ENCODE measurements at places on chromosomes 12 and 14. TPM values are rescaled to one million over a fixed set of nuclear protein-coding genes. Genes with fewer than 3 reads are reported as not detected.

Gene C12orf54
- not detected for total RNA-seq

DNA sequence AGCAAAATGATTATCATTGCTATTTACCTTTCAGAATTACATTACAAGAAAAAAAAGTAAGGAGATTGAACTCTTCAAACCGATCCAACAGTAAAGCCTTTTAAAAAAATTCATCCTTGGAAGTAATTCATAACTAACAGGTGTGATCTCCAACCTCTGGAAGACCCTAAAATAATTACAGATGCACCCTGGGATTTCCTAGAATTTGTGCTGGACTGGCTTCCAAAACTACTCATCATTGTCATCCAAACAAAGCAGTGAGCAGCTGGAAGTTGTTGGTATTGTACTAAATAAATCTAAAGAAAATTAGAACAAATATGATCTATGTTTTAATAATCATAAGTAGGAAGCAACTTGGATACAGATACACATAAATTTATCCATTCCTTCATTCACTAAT lies 1.9 kb upstream of the YBX3 start:
- H3K36me3 ChIP-seq: no peaks in the 10 kb centered on the region
- no peak overlapping the region for H3K4me3 ChIP-seq
- no peak overlapping the region for H3K27ac ChIP-seq
- H3K27me3 ChIP-seq: no peaks in the 10 kb centered on the region
- DNase-seq: no peak
- no peaks in the 10 kb centered on the region for H3K4me1 ChIP-seq

- no peaks in the 10 kb centered on the region for H3K36me3 ChIP-seq
- H3K4me1 ChIP-seq: no peaks in the 10 kb centered on the region
- H3K4me3 ChIP-seq: no peak overlapping the region
- no peak overlapping the region for H3K27ac ChIP-seq
- no peak for DNase-seq
Observed at GRCh38 chr12:113505941-113506340, 34.3 kb upstream of the LHX5 start.

DNA sequence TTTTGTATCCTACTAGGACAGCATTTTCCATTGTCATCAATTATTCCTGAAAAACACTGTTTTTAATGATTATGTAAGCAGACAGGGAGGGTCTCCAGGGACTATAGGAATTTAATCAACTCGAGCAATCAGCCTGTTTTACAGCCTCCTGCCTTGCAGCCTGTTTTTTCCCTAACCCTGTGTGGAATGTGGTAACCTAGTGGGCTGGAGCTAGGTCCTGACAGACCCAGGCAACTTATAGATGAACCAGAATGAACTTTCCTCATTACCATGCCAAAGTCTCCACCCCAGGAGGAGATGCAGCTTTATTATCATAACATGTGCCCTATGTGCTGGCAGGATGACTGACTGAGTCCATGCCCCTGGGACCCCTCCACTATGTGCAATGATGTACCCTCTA lies 375.1 kb downstream of the BMP4 start:
- no peak overlapping the region for H3K4me3 ChIP-seq
- no peak for DNase-seq
- H3K4me1 ChIP-seq: no peaks in the 10 kb centered on the region
- no peaks in the 10 kb centered on the region for H3K27me3 ChIP-seq
- no peak overlapping the region for H3K27ac ChIP-seq

- peaks cover 37% of the 10 kb centered on the region for H3K27me3 ChIP-seq
- H3K36me3 ChIP-seq: no peaks in the 10 kb centered on the region
- no peak overlapping the region for H3K27ac ChIP-seq
- no peak overlapping the region for H3K4me3 ChIP-seq
- DNase-seq: no peak
Observed at GRCh38 chr14:99284254-99285004, 12.4 kb upstream of the BCL11B start.

DNA sequence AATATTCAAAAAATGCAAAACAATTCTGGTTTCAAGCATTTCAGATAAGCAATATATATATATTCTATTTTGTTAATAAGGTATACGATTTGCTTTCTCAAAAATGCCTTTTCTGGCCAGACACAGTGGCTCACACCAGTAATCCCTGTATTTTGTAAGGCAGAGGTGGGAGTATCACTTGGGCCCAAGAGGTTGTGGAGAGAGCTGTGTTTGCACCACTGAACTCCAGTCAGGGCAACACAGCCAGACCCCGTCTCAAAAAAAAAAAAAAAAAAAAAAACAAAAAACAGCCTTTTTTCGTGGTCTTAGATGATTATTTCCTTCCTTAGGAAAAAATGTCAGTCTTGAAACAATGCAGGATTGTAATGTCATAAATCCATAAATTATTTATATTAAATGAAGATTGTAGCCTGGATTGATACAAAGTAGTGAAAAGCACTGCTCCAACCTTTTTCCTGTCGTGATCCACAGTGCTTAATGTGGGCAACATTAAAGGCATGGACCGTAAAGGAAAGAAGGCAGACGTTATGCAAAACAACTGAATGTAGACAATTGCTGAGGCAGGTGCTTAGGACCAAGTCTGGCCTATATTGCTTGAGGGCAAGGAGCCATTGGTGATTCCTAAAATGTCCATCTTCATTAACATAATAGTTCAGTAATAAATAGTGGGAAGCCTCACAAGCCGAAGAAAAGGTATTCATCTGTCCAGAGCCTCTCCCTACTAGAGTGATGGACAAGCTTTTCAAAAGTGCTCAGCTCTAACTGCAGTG lies 36.8 kb downstream of the RAD52 start:
- no peaks in the 10 kb centered on the region for H3K4me1 ChIP-seq
- no peak overlapping the region for H3K27ac ChIP-seq
- H3K27me3 ChIP-seq: no peaks in the 10 kb centered on the region
- no peak for DNase-seq
- no peak overlapping the region for H3K4me3 ChIP-seq
- peaks cover 4% of the 10 kb centered on the region for H3K36me3 ChIP-seq

DNA sequence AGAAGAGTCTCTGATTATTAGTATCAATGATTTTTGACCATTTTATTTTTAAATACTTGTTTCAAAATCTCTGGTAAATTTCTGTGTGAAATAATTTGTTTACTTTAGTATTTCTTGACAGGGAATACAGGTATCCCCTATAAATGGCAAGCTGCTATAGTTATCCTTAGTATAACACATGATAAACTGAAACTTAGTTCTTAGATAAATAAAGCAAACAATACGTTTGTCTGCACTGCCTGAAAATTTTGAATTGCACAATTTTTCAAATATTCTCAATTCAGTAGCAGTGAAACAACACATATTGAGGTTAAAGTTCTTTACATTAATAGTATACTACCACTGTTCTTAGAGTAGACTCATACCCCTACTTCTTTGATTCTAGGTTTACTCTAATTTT lies 26.9 kb downstream of the CNOT2 start:
- H3K27ac ChIP-seq: no peak overlapping the region
- H3K36me3 ChIP-seq: no peaks in the 10 kb centered on the region
- H3K4me1 ChIP-seq: no peaks in the 10 kb centered on the region
- H3K27me3 ChIP-seq: no peaks in the 10 kb centered on the region

DNA sequence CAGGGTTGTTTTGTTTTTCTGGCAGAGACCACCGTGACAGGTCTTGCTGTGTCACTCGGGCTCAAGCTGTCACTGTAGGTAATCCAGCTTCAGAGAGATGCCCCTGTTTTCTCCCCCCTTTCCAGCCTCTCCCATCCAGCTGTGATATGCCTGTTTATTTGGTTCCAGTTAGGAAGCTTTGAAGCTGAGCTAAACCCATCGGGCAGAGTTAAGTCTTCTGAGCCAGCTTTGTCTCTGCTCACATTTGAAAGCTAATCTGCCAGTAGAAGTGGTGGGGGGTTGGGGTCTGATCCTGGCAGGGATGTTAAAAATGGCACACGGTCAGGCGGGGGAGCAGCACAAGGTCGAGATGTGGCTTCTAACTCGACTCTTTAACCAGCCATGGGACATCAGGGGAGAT lies 130.0 kb downstream of the TSPAN9 start:
- no peaks in the 10 kb centered on the region for H3K27me3 ChIP-seq
- peaks cover 3% of the 10 kb centered on the region for H3K4me1 ChIP-seq
- no peaks in the 10 kb centered on the region for H3K36me3 ChIP-seq
- no peak for DNase-seq

Gene PRB2
- total RNA-seq: not detected

Gene OR11H12
- not detected for total RNA-seq

- H3K27ac ChIP-seq: no peak overlapping the region
- no peak overlapping the region for H3K4me3 ChIP-seq
- H3K36me3 ChIP-seq: no peaks in the 10 kb centered on the region
- peak; percentile 7 for DNase-seq
- H3K4me1 ChIP-seq: no peaks in the 10 kb centered on the region
Observed at GRCh38 chr14:99322731-99323599, 51.0 kb upstream of the BCL11B start.

DNA sequence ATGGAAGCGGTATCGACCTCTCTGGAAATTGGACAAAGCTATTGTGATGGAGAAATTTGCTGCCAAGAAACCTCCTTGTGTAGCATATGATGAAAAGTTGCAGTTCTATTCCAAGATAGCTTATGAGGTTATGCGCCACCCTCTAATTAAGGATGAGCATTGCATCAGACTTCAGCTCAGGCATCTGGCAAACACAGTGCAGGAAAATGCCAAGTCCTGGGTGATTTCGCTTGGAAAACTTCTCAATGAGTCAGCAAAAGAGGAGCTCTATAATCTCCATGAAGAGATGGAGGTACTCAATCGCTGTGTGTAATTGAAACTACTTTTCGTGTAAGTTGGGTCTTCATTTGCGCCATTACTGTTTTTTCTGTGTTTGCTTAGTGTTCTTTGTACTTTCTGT lies 51.2 kb downstream of the DNAH10 start:
- no peak overlapping the region for H3K4me3 ChIP-seq
- no peak for DNase-seq
- no peaks in the 10 kb centered on the region for H3K27me3 ChIP-seq
- H3K27ac ChIP-seq: no peak overlapping the region

DNA sequence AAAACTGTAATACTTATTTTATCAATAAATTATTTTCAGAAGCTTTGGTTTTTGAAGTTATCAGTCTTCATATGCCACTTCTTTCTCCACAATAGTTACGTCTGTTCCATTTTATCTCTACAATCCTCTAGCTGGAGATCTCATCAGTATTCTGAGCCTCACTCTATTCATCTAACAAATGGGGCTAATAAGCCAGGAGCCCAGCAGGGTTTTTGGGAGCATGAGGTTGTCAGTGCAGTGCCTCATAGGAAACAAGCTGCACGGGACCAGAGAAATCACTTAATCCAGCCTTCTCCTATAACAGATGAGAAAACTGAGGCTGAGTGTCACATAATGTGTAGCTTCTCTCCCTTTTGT lies 501.9 kb upstream of the RGS6 start:
- no peak overlapping the region for H3K4me3 ChIP-seq
- no peak for DNase-seq
- H3K27ac ChIP-seq: no peak overlapping the region
- no peaks in the 10 kb centered on the region for H3K27me3 ChIP-seq
- no peaks in the 10 kb centered on the region for H3K36me3 ChIP-seq

- H3K4me1 ChIP-seq: no peaks in the 10 kb centered on the region
- H3K4me3 ChIP-seq: no peak overlapping the region
- H3K27ac ChIP-seq: no peak overlapping the region
- H3K36me3 ChIP-seq: peaks cover 5% of the 10 kb centered on the region
- no peak for DNase-seq
- no peaks in the 10 kb centered on the region for H3K27me3 ChIP-seq
Observed at GRCh38 chr12:56134897-56135296, 6.8 kb downstream of the ESYT1 start.

- no peaks in the 10 kb centered on the region for H3K4me1 ChIP-seq
- H3K36me3 ChIP-seq: no peaks in the 10 kb centered on the region
Observed at GRCh38 chr14:78010688-78011087, 159.5 kb upstream of the NRXN3 start.

Gene CLEC1A
- 4.3 TPM for total RNA-seq

DNA sequence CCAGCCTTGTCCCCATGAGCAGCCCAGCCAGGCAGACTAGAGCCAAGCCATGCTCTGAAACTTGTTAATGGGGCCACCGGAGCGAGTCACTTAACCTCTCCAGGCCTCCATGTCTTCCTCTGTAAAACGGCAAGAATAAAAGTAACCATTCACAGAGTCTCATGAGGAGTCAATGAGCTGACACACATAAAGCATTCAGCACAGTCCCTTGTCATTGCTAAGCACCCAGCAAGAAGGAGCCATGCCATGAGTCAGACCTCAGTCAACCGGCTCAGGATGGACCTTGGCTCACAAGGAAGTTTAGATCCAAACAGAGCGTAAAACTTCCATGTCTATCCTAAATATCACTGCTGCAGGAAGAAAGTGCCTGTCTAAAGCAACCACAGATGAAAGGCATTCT lies 10.6 kb downstream of the FICD start:
- no peaks in the 10 kb centered on the region for H3K27me3 ChIP-seq
- no peak overlapping the region for H3K4me3 ChIP-seq
- peaks cover 8% of the 10 kb centered on the region for H3K36me3 ChIP-seq
- DNase-seq: no peak
- no peaks in the 10 kb centered on the region for H3K4me1 ChIP-seq
